Neural progenitor cell (in vitro differentiated cells): ENCODE measurements at places on chromosomes 4 and X. TPM values are rescaled to one million over a fixed set of nuclear protein-coding genes. Genes with fewer than 3 reads are reported as not detected.
A peak's percentile ranks its signal among the peaks of the same experiment; 100 is the strongest.

Gene MAP3K15
- total RNA-seq = 1.1 and 2.0 TPM in 2 replicates

Gene IBSP
- not detected in 2 replicates for total RNA-seq

Gene LEF1
- 15.0 and 19.4 TPM in 2 replicates for total RNA-seq

Gene QRFPR
- 0.25 TPM in 1 of 2 replicates, not detected in the other for total RNA-seq

DNA sequence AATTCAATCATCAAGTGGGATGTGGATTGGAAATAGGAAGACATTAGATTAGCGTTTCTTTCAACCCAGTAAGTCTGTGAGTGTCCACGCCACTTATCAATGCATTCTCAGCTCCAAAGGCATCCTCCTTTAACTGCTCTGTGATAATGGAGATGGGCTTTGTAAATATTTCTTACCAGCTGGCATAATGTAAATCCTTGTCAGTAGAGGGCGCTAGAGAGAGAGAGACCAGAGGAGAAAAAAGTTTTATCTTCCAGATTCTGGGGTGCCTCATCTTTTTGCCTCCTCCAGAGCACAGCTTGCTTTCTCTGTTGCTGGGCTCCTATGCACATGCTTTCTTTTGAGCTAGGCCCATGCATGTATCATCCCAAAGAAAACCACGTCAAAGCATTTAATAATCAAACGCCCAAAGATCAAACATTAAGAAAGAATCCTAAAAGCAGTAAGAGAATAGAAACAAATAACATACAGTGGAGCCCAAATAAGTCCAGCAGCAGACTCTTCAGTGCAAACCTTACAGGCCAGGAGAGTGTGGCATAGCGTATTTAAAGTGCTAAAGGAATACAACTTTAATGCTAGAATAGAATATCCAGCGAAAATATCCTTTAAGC lies 9.6 kb upstream of the MTMR1 start:
- H3K4me3 ChIP-seq = no peak overlapping the region
- peak; percentile 55 for DNase-seq
- H3K27me3 ChIP-seq = no peaks in the 10 kb centered on the region
- no peak overlapping the region for H3K27ac ChIP-seq
- H3K4me1 ChIP-seq = no peaks in the 10 kb centered on the region

GRCh38 chr4:137375111-137375850 lies 157.0 kb downstream of the PCDH18 start:
- H3K4me1 ChIP-seq = no peaks in the 10 kb centered on the region
- no peak for DNase-seq
- H3K4me3 ChIP-seq = no peak overlapping the region
- no peaks in the 10 kb centered on the region for H3K27me3 ChIP-seq
- H3K27ac ChIP-seq = no peak overlapping the region
- H3K36me3 ChIP-seq = no peaks in the 10 kb centered on the region

- H3K27ac ChIP-seq = no peak overlapping the region
- no peak overlapping the region for H3K4me3 ChIP-seq
- no peaks in the 10 kb centered on the region for H3K27me3 ChIP-seq
These were observed 85.5 kb upstream of the TET2 start for GRCh38 chr4:105061136-105061696.

GRCh38 chrX:130772105-130772775 lies 130.8 kb downstream of the ENOX2 start:
- no peaks in the 10 kb centered on the region for H3K4me1 ChIP-seq
- no peak for DNase-seq
- no peaks in the 10 kb centered on the region for H3K36me3 ChIP-seq
- H3K27ac ChIP-seq = no peak overlapping the region
- no peak overlapping the region for H3K4me3 ChIP-seq

DNA sequence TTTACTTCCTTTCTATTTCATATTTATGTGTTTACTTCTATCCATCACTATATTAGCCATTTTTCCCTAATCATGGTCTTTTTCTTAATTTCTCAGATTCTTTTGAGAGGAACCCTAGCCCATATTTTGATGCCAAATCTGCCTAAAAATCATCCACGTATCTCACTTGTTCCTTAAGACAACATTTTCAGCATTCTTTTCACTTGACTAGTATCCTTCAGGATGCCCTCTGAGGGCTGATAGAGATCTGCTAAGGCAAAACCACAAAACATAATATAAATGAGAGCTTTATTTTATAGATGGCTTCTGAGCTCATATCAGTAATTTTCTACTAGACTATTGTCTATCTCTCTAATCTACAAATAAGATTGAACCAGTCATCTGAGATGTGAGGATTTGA lies 341.9 kb downstream of the GPM6A start:
- H3K27ac ChIP-seq = no peak overlapping the region
- H3K36me3 ChIP-seq = no peaks in the 10 kb centered on the region
- no peaks in the 10 kb centered on the region for H3K4me1 ChIP-seq
- DNase-seq = no peak
- H3K4me3 ChIP-seq = no peak overlapping the region

GRCh38 chrX:152989292-152989658 lies 4.6 kb downstream of the PNMA5 start:
- no peak overlapping the region for H3K27ac ChIP-seq
- H3K4me3 ChIP-seq = no peak overlapping the region
- no peaks in the 10 kb centered on the region for H3K27me3 ChIP-seq

- peaks cover 47% of the 10 kb centered on the region for H3K27me3 ChIP-seq
- H3K4me3 ChIP-seq = no peak overlapping the region
- H3K27ac ChIP-seq = no peak overlapping the region
- no peaks in the 10 kb centered on the region for H3K36me3 ChIP-seq
- peaks cover 3% of the 10 kb centered on the region for H3K4me1 ChIP-seq
These were observed 55.8 kb downstream of the FRMPD3 start for GRCh38 chrX:107505223-107505622.

DNA sequence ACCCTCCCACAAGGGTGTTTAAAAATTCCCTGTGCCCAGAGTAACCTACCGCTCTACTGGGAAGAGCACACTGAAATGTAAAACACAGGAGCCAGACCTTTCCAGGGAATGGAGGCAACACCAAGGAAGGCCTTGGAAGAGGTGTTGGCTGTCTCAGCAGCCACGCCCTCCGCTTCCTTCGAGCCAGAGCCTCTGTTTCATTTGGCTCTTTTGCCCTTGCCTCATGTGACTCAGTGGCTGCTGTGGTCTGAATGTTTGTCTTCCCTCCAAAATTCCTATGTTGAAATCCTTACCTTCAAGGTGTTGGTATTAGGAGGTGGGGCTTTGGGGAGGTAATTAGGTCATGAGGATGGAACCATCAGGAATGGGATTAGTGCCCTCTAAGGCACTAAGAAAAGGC lies 11.3 kb downstream of the SCD5 start:
- no peak overlapping the region for H3K4me3 ChIP-seq
- H3K27ac ChIP-seq = no peak overlapping the region
- no peak for DNase-seq

- no peak for DNase-seq
- no peaks in the 10 kb centered on the region for H3K27me3 ChIP-seq
- no peak overlapping the region for H3K27ac ChIP-seq
- no peaks in the 10 kb centered on the region for H3K36me3 ChIP-seq
These were observed 731.3 kb downstream of the DMD start for GRCh38 chrX:32480019-32480418.
